ENCODE measurements at places on chromosomes 13 and 19.

DNA sequence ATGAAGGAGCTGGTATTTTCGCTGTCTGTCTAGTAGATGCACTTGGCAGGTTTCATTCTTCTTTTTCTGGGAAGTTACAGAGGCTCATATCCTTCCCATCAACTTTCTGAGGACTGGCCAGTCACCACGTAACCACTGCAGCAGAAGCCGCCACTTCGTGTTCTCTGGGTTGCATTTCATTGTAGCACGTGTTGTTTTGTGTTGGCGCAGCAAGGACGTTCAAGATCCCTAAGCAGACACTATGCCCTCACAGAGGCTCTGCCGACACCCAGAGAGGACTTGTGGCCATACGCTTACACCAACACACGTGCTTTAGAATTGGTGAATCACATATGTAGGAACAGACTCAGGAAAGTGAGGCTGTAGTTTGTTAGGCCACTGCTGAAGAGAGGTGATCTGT lies 42.2 kb upstream of the TEX29 start:
- DNase-seq, result no peak

GRCh38 chr13:78029901-78030300 lies 111.3 kb upstream of the EDNRB start:
- DNase-seq, result no peak

DNA sequence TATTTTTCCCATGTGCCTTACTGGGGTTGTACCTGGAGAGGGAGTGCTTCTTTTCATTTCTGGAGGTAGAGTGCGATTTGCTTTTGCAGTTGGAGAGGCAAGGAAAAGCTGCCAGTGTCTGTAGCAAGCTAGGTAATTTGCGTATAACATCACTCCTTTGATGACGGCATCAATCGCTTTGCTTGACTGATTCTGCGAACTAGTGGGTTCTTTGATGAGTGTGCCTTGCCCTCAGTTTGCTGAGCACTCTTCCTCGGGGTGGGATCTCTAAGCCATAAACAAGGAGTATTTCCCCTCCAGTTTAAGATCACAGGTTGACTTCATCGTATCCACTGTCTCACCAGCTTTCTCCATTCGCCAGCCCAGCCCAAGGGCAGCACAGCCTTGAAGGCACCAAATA lies 344.5 kb downstream of the KCNRG start:
- DNase-seq, result no peak

DNA sequence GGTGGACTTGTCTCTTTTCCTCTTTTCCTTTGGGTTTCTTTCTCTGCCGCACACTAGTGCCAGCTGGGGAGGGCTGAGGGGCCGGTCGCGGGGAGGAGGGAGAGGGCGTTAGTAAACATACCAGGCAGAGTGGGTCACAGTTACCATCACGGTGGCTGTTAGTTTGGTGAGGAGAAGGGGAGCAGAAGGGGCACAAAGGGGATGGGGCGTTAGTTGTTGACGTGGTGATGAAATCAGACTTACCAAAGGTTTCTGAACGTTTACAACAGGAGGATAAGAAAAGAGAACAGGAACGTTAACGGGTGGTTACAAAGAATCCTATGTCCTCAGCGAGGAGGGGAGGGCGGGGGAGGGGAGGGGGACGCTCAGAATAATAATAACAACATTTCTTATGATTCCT lies 77.9 kb downstream of the PTPRS start:
- DNase-seq, result no peak

DNA sequence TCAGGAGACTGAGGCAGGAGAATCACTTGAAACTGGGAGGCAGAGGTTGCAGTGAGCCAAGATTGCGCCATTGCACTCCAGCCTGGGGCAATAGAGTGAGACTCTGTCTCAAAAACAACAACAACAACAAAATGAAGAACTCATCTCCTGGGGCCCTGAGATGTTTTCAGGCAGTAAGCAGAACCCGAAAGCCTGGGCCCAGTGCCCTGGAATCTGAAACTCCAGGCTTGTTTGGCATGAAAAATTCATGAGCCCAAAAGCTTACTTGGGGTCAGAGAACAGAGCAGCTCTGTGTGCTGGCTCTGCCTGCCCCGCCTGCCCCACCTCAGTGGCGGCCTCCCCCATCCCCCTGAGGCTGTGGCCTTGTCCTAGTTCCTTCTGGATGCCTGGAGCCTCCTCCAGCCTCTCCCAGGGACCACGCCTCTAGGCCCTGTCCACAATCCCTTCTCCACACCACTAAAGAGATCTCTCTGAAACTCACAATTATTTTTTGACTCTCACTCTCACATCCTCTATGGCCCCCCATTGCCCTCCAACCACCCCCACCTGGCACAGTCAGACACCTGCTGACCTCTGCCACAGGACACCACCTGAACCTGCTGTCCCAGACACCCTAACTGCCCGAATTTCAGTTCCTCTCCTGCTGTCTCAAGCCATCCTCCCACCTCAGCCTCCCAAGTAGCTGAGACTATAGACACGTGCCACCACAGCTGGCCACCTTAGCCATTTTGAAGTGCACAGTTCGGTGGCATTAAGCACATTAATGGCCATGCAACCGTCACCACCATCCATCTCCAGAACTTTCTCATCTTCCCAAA lies 6.9 kb upstream of the AP1M2 start:
- DNase-seq, result peak; percentile 61

DNA sequence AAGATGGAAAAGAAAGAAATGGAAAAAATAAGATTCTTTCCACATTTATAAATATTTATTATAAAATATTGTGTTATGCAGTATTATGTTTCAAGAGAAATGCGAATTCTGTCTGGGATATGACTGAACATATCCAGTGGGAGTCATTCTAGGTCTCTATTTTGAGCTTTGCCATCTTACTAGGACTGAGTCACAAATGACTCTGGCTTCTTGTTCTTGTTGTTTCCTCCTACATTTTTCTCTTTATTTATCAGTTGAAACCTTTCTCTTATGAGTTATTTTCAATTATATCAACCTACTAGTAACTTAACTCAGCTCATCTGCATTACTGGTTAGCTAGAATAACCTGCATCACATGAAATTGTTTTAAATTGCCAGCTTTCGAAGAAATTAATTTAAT lies 1247.3 kb downstream of the SLITRK1 start:
- DNase-seq, result no peak

GRCh38 chr19:22600690-22601648 lies 33.2 kb upstream of the ZNF492 start:
- DNase-seq, result no peak

DNA sequence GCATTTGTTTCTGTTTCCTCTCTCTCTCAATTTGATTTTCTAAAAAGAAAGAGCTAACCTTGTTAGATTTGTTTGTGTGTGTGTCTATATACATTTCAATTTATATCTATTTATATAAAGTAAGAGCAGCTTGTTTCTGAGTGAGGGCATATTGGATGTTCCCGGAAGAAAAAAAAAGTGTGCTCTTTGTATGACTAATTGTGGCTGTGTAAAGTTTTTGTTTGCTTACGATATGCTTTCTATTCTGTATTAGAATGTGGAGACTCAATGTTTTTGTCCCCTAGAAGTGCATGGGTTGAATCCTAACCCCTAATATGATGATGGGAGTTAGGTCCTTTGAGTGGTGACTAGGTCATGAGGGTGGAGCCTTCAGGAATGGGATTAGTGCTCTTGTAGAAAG lies 66.6 kb upstream of the C1QTNF9B start:
- no peak for DNase-seq

DNA sequence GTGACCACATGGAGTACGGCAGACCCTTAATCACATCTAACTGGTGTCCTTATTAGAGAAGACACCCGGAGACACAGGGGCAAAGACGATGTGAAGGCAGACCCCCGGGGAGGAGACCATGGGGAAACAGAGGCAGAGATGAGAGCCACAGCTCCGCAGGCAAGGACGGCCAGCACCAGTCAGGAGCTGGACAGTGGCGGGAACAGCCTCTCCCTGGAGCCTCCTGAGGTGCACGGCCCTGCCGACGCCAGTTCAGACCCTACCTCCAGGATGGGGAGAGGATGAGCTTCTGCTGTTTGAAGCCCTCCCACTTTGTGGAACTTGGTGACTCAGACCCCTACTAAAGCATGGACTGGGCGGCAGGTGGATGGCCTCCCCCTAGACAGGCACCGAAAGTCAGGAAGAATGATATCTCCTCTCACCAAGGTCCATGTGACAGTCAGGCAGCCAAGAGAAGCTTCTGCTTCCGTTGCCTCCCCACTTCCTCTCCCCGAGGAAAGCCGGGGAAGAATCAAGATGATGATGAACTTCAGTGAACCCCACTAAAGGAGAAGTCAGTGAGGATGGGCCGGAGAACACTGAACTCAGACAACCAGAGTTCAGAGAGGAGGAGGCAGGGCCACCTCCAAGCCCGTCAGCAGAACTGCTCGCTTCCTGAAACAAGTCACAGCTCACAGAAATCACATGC lies 25.4 kb downstream of the RAB20 start:
- no peak for DNase-seq

GRCh38 chr19:12785431-12786031 lies 5.8 kb upstream of the JUNB start:
- DNase-seq, result no peak

DNA sequence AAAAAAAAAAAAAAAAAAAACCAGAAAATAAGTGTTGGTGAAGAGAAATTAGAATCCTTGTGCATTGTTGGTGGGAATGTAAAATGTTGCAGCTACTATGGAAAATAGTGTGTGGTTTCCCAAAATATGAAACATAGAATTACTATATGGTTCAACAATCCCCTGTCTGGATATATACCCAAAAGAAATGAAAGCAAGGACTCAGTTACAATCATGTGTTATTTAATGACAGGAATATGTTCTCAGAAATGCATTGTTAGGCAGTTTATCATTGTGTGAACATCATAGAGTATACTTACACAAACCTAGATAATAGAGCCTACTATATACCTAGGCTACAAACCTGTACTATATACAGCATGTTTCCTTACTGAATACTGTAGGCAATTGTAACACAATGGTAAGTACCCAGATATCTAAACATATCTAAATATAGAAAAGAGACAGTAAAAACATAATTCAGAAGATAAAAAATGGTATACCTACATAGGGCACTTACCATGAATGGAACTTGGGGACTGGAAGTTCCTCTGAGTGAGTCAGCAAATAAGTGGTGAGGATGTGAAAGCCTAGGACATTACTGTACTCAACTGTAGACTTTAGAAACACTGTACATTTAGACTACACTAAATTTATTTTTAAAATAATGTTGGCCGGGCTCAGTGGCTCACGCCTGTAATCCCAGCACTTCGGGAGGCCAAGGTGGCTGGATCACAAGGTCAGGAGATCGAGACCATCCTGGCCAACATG lies 25.7 kb upstream of the SLC7A1 start:
- DNase-seq, result no peak

DNA sequence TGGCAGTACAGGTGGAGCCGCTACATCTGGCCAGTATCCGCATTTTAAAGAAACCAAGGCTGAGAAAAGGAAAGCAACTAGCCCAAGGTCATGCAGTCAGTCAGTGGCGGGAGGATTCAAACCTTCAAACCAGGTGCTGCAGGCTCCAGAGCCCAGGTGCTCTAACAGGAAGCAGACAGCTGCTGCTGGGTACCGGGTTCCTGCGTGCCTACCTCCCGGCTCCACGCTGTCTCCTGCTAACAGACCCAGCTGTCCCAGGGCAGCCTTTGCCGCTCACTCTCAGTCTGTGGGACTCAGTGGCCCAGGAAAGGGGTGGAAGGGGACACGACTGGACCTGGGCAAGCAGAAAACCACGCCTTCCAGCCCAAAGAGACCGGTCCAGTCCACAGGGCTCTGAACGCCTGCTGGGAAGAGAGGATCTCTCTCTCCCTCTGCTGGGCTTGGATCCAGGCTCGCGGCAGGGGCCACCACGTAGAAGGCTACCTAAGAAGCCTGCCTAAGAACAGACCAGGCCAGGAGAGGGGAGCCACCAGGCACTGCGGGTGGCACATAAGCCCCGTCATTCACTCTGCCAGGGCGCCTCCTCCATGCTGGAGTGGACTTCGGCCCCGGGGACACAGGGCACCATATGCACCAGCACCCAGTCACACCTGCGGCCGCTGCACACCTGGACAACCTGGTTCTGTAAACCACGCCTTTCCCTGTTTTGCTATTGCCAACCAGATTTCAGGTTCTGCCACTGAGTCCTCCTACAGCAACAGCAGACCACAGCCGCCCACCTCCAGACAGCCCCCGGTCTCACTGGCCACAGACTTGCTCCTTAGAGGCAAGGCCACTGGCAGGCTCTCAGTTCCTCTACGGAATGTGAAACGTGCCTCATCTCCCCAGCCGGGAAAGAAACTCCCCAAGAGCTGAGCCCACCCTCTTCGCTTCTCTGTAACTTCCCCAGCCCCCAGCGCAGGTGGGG lies 4.6 kb downstream of the DAPK3 start:
- no peak for DNase-seq

DNA sequence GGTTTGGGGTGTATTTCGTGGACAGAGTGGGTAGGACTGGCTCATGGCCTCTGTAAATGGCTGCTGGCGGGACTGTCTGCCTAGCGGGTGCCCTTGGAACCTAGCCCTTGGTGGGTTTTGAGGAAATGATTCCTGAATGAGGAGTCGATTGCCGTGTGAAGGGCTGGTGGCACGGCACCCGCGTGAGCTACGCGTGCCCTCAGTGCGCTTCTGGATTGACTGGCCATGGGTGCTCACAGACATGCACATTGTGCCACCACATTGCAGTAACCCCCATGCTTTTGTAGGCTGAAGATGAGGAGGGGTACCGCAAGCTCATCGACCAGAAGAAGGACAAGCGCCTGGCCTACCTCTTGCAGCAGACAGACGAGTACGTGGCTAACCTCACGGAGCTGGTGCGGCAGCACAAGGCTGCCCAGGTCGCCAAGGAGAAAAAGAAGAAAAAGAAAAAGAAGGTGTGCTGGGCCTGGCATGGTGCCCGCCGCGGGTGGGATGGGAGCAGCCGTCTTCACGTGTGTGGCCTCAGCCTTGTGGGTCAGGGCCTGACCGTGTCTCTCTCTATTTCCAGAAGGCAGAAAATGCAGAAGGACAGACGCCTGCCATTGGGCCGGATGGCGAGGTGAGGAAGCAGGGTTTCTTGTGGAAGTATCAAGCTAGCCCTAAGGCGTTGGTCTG lies 35.2 kb downstream of the SMARCA4 start:
- no peak for DNase-seq

- no peak for DNase-seq
Measured at GRCh38 chr13:44197791-44198770, 175.5 kb upstream of the SERP2 start.

DNA sequence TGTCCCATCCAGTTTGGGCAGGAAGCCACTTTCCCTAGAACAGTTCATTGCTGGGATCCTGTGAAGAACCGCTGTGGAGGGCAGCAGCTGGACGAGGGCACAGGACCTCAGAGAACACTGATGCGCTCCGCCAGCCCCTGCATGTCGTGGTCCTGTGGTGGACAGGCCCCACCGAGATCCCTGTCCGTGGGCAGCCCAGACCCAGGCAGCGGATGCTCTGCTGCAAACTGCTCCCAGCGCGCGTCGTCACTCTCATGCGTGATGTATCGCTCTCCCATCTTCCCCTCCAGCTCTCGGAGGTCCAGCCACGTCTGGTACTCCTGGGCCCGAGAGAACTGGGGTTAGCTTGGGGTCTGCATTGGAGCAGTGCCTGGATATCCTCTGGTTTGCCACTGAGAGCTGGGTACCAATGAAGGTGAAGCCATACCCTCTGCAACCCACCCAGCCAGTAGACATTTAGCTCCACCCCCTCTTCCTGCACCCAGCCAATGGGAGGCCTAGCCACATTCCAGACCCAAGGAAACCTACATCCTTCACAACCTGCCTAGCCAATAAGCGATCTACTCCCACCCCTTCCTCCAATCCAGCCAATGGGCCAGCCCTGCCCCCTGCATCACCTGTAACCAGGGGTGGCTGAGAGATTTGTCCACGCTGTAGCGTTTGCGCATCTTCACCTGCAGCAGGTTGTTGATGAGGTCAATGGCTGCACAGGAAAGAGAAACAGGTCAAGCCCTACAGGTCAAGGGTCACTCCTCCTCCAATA lies 13.6 kb upstream of the DACT3 start:
- no peak for DNase-seq

GRCh38 chr13:74052402-74052928 lies 81.7 kb downstream of the KLF12 start:
- no peak for DNase-seq

Measured in dorsolateral prefrontal cortex (tissue), 122 donors.